ENCODE measurements at places on chromosomes 13 and 19.

DNA sequence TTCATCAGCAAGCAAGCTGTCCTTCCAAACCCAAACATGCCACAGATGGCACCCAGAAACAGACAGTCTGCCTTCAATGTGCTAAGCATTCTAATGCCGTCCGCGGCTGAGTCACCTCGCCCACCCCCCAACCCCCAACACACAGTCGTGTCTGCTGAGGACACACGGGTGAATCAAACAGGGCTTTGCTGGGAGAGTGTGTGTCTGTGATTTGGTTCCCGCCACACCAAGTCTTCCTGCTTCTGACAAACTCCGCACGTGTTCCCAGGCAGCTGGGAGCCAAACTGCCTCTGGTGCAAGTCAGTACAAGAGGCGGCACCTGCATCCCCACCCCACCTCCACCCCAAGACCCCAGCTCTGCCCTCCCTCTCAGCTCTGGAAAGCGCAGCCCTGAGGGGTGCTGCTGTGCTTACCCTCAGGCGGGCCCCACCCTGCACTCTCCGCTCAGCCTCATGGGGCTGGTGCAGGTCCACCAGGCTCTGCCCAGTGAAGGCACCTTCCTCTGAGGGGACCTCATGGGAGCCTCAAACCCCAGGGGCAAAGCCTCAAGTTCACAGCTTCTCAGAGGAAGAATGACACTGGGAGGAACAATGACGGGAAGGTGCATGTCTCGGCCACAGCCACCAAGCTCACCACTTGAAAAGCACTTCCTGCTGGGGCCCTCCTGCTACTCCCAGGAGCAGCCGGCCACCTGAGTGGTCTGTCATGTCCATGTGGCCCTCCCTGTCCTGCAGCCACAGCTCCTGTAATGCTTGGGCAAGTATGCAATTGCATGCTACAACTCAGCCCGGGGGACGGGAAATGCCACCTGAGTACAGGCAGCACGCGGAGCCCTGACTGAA is 15.0 kb upstream of the SLC35E1 start:
- no peak overlapping the region for H3K4me3 ChIP-seq
- no peak for DNase-seq
- H3K4me1 ChIP-seq, result peaks cover 27% of the 10 kb centered on the region
- no peaks in the 10 kb centered on the region for H3K36me3 ChIP-seq
- no peak overlapping the region for H3K27ac ChIP-seq

DNA sequence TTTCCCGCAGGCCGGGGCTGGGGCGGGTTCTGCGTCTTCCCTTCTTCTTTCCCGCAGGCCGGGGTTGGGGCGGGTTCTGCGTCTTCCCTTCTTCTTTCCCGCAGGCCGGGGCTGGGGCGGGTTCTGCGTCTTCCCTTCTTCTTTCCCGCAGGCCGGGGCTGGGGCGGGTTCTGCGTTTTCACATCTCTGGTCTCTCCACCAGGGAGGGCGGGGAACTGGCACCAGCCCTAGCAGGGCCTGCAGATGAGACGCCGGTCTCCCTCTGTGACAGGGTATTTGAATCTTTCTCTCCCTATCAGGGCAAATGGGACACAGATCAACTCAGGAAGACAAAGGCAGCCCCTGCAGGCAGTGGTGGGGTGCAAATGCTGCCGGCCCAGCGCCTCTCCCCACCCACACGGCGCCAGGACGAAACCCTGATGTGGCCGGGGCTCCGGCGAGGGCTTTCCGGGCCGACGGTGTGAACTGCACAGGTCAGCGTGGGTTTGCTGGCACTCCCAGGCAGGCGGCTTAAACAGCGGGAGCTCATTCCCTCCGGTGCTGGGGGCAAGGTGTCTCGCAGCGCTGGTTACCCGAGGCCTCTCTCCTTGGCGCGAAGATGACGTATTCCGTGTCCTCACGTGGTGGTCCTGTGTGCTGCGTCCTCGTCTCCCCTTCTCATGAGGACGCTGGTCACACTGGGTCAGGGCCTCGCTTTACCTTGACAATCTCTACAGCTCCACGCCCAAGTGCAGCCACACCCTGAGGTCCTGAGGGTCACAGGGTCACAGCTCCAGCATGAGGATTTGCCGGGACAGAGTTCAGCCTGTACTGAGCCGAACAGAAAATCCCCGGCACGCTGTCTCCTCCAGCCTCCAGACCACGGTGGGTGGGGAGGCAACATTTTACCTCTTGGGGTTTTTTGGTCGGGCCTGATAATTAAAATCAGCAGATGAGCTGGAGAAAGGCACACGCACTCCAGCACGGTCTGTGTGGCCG is 717 bp upstream of the C13orf46 start:
- no peak for DNase-seq
- H3K27ac ChIP-seq, result no peak overlapping the region
- peaks cover 8% of the 10 kb centered on the region for H3K36me3 ChIP-seq
- H3K4me3 ChIP-seq, result no peak overlapping the region
- H3K4me1 ChIP-seq, result 0 out of 2 replicates have a peak, but pooled peaks cover 1% of the 10 kb centered on the region

GRCh38 chr19:8210421-8211101 is 1.4 kb downstream of the CERS4 start:
- peak overlapping the region; percentile 77 for H3K4me3 ChIP-seq
- H3K27me3 ChIP-seq, result no peaks in the 10 kb centered on the region
- H3K4me1 ChIP-seq, result 0 out of 2 replicates have a peak, but pooled peaks cover 2% of the 10 kb centered on the region
- DNase-seq, result no peak
- H3K27ac ChIP-seq, result no peak overlapping the region

- DNase-seq, result no peak
- peak overlapping the region; percentile 39 for H3K4me3 ChIP-seq
- peaks cover 1% of the 10 kb centered on the region for H3K4me1 ChIP-seq
These were observed 646 bp downstream of the ABHD8 start for GRCh38 chr19:17302391-17303166.

GRCh38 chr13:26259634-26260033 is 5.7 kb downstream of the CDK8 start:
- H3K27ac ChIP-seq, result no peak overlapping the region
- no peaks in the 10 kb centered on the region for H3K27me3 ChIP-seq
- H3K4me3 ChIP-seq, result no peak overlapping the region
- H3K36me3 ChIP-seq, result no peaks in the 10 kb centered on the region
- no peaks in the 10 kb centered on the region for H3K4me1 ChIP-seq
